Activated gamma-delta T cell (primary cell): ENCODE measurements at places on chromosomes 2 and 18.

DNA sequence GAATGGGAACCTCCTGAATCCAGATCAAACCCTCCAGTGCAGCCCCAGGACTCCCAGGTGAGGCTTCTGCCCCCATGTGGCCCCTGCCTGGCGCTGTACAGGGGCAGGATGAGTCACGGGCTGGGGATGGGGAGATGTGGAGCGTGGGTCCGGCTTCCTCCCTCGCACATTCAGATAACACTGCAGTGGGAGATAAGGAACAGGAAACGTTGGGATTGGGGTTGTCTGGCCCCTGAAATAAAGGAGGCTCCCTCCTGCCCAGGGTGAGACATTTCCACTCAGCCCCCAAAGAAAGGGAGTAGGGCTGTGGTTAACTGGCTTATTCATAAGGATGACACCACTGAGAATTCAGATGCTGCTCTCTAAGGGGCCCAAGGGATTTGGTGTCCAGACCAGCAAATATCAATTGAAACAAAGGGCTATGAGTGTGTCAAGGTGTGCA, 30.7 kb downstream of the IGFBP5 start:
- DNase-seq, result no peak

- DNase-seq, result no peak
Measured at GRCh38 chr18:4077204-4077603, 377.9 kb downstream of the DLGAP1 start.

DNA sequence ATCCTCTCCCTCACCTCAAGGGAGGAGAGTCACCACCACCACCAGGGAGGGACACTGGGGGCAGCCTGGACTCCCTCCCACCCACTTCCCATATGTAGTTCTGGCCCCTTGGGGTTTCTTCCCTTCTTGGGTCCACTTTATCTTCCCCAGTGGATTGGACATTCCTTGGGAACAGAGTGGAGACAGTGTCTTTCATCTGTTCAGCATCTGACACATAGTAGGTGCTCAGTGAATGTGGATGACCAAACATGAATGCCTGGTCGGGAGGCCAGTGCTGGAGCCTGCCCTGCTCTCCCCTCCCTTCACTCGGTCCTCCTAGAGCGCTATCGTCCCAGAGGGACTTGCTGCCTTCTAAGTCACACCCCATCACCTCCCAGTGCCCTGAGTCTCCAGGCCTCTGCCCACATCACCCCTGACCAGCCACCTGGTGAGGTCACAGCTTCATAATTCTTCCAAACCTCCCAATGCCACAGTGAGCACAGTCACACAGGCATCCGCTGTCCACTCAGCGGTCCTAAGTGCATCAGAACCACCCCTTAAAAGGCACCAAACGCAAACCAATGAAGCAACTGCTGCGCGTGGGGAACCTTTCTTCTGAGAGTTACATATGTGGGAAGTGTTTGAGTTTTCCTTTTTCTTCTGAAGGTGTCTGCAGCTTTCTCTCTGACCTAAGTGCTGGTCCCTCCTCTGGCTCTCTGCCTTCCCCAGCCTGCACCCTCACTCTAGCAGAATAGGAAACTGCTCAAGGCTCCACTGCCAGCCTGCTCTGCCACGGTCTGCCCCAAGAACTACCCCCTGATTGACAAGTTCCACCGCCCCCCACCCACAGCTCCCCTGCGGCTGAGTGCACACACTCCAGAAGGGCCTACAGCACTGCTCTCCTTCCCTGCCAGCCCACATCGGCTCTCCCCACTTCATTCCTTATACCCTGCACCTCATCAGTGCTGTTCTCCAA, 7.2 kb upstream of the SFXN5 start:
- no peak for DNase-seq

DNA sequence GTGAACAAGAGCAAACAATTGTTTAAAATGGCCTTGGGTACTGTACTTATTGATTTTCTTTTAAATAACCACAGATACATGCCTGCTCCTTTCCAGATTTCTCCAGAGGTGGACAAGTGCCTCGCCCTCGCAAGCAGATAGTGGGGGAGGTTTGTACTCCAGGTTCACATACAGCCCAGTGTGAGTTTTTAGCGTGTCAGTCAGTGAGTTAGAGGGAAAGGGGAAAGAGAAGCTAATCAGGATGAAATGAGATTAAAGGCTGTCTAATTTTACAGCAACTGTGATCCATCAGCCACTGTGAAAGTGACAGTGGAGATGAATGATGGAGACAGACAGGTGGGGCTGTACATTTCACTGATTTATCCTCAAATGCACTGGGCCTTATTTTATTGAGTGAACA, 74.7 kb downstream of the KLHL14 start:
- no peak for DNase-seq

DNA sequence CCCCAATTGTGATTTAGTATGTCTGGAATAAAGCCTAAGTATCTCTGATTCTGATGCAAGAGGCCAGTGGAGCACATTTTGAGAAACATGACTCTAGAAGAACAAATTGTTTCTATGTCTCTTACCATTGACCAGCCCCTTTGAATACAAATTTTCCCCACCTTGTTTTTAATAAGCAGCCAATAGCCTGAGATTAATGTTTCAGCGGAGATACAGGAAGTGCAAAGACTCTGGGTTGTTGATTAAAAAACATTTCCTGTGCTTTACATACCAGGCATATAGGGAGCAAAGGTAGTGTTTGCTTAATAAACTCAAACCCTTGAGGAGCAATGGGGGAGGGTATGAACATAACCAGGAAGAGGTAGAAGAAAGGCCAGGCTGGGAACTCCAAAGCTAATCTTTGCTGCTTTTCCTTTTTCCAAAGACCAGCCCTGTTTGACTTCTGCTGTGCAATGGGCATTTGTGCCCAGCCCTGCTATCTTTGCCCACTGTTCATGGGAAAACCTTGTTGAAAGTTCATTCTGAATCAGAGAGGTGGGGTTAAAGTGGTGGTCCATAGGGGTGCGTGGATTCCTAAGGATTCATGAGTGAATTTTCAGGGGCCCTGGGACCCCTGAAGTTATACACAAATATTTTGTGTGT, 29.3 kb downstream of the UPP2 start:
- DNase-seq, result no peak

- DNase-seq, result no peak
Measured at GRCh38 chr2:54708584-54709335, 14.7 kb upstream of the EML6 start.

DNA sequence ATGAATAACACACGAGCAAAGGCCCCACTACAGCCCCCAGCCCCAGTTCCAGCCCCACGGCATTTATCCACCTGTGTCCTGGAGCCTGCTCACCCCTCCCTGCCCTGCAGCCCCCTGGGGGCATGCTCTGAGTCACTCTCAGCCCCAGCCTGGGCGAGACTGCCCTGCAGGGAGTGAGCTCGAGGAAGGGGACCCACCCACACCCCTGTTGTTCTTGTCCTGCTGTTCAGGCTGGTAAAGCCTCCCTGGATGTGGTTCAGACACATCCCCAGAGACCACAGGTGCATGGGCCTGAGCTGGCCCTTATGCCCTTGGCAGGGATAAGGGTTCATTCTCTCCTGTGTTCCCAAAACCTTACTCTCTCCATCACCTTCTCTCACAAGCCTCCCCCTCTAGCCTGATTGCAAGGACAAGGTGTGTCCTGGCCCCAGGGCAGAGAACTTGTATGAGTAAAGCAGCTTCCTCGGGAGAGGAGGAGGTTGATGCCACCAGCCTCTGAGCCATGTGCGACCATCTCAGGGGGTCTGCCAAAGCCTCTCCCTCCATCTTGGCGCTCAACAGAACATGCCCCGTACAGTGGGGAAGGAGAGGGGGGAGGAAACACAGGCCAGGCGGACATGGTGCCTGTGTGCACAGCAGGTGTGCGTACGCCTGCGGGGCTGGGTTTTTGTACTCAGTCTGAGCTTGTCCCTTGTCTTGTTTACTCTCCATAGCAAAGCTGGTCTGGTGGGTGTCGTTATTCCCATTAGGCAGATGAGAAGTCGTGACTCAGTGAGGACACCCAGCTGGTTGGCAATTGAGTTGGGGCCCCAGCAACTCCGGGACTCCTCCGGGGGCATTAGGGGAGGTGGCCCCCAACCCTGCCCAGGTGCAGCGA, 64.4 kb downstream of the CIB4 start:
- no peak for DNase-seq

DNA sequence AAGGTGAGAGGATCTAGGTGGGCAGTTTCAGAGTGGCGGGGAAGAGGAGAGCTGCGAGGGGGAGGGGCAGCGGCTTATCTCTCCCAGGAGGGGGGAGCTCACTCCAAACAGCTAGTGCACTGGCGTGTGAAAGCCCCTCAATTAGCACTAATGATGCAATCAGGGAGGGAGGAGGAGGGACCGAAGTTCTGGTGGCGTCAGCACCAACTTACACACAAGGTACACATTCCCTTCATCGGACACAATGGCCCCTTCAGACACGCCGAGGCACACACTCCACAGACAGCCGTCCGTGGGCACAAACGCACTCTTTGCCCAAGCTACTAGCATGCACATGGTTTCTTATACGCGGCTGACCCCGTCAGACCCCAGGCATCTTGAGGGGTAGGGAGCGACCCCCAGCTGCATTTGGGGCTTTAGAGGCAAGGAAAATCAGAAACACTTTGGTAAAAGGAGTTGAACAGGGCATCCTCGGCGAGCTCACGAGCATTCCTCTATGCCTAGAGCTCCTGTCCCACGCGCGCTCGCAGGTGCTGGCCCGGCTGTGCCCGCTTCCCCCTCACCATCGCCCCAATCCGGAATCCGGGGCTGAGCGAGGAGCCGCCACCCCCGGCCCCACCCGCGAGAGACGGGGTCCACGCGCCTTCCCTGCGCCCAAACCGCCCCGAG, 868 bp upstream of the PKDCC start:
- no peak for DNase-seq

GRCh38 chr2:70897203-70897976, 38.3 kb upstream of the ATP6V1B1 start:
- no peak for DNase-seq

GRCh38 chr2:40419364-40419762, 32.5 kb downstream of the SLC8A1 start:
- DNase-seq, result no peak

DNA sequence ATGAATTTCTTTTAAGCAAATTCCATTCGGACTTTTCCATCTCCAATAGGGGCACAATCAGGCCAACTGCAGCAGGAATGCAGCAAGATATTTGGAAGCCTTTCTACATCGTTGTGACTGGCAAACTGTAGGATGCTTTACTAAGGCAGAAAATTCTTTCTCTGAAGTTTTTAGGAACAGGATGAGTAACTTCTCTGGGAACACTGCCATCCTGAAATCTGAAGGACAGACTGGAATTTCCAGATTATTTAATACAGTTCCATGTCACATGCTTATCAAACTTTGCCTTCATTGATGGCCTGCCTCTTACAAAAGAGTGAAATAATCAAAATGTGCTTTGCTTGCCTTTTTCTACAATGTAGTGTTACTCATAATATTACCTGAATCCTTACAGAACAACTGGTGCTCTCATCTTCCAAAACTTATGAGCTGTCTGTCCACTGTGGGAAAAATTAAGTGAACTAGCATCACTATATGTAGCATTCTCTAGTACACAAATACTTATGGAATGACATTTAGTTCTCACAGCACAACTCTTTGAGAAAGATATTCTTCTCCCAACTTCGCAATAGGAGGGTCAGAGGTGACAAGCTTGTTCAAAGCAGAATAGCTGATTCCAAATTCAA, 32.0 kb upstream of the MAP2 start:
- no peak for DNase-seq

- DNase-seq, result no peak
Measured at GRCh38 chr2:54206596-54206995, 49.4 kb downstream of the TSPYL6 start.

DNA sequence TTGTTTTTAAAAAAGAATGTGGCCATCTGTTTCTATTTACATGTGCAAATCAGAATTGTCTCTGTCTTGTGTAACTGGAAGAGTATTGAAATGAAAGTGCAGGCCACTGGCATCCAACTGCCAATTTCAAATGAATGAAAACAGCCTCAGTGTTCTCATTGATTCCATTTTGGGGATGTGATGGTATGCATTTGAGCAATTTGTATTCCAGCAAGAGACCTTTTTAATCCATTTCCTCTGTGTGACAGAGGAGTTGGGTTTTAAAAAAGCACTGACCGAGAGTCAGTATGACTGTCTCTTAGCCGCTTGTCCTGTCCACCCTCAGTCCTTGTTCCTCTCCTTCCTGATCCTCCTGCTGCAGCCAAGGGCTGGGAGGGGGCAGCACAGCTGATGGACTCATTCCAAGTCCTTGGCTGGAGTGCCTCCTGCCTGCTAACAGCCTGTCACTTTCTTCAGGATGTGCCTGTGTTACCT, 50.0 kb downstream of the ASAP2 start:
- DNase-seq, result no peak

DNA sequence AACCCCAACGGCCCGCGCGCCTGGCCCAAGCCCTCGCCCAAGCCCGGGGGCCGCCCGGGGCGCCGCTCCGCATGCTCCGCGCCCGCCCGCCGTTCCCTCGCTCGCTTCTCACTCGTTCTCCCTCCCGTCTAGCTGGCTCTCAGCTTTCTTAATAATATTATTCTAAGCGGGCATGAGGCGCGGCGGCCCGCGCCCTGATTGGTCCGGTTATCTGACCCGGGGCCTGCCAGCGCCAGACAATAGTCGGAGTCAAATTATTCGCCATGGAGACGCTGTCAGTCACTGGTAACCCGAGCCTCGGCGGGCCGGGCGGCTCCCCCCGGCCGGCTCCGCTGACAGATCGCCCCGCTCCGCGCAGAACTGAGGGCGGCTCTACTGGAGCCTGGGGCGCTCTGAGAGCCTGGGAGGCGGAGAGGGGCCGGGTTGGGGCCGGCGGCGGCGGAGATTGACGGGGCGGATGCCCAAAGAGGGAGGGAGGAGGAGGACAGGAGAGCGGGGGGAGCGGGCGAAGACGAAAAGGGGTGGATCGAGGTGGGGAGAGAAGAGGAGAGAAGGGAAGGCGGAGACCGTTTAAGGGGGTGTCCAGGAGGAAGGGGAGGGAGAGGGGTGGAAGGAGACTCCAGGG, at the start of gene SIX2:
SIX2 (minus strand) TSS at position 150 of the 625 bp plus-strand sequence. CDS start 342 bp downstream, outside the sequence.
- DNase-seq, result no peak

DNA sequence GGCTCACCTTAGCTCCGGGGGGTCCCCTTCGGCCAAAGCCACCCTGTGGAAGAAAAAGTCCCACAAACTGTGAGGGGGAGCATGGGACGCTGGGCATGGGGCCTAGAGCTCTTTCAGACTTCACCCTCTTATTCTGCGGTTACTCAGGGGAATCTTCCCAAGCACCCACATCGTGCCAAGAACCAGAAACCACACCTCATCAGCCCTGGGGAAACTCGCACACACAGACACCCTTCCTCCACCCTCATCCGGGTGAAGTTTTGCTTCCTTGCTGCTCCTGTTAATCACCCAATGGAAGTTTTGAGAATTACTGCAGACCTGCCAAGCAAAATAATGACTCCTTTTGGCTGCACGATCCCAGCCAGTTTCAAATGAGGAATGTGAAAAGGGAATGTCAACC, 59.1 kb downstream of the COL6A3 start:
- no peak for DNase-seq
